Lower lobe of right lung (tissue), 2 donors: ENCODE measurements at places on chromosomes 2 and 18. TPM values are rescaled to one million over a fixed set of nuclear protein-coding genes. Genes with fewer than 3 reads are reported as not detected.

- no peak for DNase-seq
These were observed 117.5 kb upstream of the GAREM1 start for GRCh38 chr18:32588191-32588590.

- peak; percentile 26 for DNase-seq
These were observed 58.0 kb upstream of the SMAD7 start for GRCh38 chr18:49008716-49009115.

- DNase-seq, result no peak
These were observed 23.4 kb downstream of the LYPD1 start for GRCh38 chr2:132646540-132647108.

DNA sequence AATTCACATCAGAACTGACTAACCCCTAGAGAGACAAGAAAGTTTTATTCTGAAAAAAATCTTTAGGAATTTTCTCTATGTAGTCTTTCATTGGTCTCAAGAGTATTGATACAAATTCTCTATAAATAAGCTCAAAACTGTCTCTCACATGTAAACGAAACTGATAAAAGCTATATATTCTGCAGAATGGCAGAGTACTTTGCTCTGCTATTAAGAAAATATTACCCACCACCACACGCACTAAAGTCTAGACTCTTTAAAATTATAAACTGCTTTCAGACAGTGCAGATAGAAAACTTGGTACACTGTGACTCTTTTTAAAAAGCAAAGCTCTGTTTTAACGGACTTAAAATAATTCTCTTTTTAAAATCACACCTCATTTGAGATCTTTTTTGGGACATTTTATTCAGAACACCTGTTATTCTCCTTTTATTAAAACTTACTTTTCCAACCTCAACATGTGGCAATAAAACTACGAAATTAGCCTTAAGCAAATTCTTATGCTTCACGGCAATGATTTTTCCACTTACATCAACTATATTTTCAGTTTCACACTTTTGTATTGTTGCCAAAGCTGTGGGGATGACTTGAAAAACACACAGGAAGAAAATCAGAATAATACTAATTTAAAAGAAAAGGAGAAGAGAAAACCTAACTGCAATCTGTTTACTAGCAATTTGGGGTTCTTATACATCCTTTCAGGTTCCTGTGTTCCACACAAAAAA, 58.0 kb downstream of the CCDC88A start:
- DNase-seq, result no peak

DNA sequence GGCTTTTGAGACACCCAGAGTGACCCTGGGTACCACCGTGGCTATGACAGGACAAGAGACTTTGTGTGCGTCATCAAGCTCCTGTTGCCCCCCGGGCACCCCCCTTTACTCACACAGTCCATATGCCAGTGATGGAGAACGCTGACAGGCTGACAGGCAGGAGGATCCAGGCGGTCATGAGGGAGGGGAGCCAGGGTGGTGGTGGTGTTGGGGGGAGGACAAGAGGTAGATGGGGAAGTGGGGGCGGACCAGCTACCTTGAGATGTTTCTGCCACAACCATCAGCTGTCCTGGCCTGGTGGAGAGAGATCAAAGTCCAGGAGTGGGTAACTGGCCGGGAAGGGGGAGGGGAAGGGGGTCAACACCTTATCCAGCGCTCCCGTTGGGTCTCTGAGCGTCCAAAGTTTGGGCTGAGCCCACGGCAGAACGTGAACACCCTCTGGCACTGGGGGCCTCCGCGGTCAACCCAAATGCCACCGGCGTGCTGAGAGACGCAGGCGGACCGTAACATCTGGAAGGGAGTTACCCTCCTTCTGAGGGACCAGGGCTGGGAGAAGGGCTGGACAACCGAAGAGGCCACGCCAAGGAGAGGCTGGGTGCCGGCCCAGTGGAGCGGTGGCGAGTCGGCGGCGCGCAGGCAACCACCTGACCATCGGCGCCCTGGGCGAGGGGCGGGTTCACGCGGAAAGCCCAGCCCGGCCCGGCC, 575 bp downstream of the TMEM150A start:
- DNase-seq, result peak; percentile 83

- DNase-seq, result no peak
These were observed 12.4 kb downstream of the NMI start for GRCh38 chr2:151277067-151277466.

DNA sequence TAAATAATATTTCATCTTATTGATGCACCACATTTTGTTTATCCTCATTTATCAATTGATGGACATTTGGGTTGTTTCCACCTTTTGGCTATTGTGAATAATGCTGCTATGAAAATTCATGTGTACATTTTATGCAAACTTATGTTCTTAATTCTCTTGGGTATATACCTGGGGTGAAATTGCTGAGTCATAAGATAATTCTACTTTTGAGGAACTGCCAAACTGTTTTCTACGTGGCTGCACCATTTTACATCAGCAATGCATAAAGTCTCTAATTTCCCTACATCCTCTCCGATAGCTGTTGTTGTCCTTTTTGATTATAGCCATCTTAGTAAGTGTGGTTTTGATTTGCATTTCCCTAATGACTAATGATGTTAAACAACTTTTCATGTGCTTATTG, 116.5 kb upstream of the DLX2 start:
- no peak for DNase-seq

- no peak for DNase-seq
These were observed 24.5 kb downstream of the MFSD6 start for GRCh38 chr2:190432567-190433231.

- no peak for DNase-seq
These were observed 36.6 kb downstream of the CASP10 start for GRCh38 chr2:201219328-201220096.

DNA sequence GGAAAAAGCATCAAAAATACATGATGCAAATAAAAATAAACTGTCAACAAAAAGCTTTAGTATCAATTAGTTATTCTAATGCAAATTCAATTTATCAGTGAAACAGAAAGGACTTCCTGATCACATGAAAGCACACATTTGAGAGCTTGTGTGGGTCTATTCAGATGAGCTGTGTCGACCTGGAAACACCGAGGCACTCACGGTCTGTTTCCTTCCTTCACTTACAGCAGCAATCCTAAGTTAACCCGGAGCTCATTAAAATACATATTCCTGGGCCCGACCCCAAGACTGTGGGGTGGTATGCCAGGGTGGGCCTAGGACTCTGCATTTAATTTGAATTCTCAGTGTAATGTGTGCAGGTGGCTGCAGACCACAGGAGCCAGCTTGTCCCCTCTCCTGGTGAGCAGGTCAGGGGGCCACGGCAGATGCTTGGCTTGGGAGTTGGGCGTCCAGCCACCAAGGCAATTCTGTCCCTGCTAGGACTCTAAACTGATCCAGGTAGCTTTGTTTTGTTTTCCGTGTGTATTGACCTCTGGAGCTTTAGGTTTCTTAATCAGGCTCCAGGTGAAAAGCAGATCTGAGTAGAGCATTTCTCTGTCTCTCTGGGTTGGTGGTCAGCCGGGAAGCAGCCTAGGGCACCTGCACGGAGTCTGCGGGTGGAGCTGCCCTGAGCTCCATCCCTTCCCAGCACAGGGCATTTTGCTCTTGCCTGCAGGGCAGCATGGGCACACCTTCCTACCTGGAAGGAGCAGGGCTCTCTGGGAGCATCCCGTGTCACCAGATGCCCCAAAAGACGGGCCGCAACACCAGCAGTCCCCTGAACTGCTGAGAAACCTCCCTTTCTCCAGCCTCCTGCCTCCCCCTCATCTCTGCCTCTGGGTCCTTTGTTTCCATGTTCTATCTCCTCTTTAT, 9.0 kb downstream of the MBP start:
- no peak for DNase-seq

- no peak for DNase-seq
These were observed 13.7 kb downstream of the ANKRD44 start for GRCh38 chr2:197296835-197297234.

DNA sequence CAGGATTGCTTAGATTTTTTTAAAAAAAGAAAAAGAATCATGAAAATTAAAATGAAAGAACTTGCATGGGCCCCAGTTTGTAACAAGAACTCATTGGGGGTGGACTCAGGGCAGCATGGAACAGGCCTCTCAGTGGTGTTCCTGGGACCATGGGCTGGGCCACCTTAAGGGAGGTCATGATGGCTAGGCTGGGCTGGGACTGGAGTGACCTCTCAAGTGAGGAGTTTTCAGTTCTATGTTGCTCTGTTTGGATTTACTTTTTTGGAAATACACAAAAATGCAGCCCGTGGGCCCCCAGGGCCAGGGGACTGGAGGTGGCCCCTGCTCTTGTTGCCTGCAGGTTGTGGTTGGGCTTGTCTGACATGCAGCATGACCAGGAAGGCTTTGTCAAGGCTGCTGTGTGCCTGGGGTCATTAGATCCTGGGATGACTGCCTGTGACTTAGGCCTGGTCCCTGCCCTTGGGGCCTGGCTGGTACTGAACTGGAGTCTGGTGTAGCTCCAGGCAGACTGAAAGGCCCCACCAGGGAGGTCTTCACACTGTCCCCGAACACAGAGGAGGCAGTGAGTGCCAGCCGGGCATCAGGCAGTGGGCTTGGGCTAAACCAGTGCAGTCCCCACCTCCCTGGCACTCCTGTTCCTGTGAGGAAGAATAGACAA, 115.6 kb downstream of the GLI2 start:
- DNase-seq, result peak; percentile 37

GRCh38 chr2:236679884-236680860, 110.5 kb downstream of the ACKR3 start:
- DNase-seq, result no peak

DNA sequence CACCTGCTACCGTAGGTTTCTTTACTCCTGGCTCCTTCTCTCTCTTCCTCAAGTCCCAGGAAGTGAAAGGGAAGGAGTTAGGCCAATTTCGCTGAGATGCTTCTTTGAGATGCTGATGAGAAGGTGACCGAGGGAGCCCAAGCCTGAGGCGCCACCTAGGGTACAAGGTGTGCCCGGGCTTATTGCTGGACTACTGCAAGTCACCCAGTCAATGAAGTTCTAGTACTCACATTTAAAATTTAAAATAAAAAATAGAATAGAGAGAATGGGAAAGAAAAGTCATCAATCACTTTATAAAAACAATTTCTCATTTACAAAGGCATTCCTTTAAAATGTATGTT, 45.3 kb downstream of the ACAA2 start:
- no peak for DNase-seq

DNA sequence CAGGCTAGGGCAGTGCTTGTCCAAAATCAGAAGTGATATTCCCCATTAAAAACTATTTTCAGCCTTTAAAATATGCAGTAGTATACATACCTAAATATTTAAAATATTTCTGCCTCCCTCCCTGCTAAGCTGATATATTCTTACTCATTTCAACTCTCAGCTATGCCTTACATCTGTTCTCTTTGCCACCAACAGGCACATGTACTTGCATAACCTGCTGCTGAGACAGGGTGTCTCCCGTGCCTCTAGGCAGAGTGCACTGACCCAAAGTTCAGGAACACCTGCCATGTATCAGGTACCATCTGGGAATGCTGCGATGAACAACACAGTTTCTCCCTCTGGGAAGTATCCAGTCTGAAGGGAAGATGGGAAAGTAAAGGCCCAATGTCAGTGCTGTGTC, 91.7 kb downstream of the STK39 start:
- no peak for DNase-seq

DNA sequence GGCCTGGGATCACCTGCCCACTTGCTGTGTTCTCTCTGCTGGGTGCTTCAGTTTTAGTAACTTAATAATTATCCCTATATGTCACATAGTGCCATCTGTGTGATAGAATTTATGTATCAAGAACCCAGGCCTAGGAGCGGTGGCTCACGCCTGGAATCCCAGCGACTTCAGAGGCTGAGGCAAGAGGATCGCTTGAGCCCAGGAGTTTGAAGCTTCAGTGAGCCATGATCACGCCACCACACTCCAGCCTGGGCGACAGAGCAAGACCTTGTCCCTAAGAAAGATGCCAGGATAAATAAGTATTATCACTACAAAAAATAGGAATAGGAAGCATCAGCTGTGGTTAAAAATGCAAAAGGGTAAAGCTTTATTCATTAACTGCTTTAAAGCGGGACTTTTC, 240.8 kb downstream of the FAM210A start:
- DNase-seq, result no peak

DNA sequence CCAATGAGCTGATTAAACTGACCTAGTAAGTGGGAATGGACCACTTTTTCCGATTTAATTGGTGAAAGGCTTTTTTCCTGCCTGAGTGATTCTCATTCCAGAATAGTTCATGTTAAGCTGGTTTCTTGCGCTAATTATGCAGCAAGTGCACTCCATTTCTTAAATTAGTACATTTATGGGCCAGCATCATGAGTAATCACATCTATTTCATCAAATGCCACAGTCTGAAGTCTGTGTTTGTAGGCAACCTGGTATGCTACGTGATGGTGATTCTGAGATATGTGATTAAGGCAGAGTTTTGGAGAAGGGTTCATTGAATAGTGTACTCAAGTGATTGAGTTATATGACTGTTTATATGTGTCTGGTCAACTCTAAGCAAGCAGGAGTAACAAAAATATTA, 128.0 kb upstream of the BOD1L2 start:
- DNase-seq, result no peak

DNA sequence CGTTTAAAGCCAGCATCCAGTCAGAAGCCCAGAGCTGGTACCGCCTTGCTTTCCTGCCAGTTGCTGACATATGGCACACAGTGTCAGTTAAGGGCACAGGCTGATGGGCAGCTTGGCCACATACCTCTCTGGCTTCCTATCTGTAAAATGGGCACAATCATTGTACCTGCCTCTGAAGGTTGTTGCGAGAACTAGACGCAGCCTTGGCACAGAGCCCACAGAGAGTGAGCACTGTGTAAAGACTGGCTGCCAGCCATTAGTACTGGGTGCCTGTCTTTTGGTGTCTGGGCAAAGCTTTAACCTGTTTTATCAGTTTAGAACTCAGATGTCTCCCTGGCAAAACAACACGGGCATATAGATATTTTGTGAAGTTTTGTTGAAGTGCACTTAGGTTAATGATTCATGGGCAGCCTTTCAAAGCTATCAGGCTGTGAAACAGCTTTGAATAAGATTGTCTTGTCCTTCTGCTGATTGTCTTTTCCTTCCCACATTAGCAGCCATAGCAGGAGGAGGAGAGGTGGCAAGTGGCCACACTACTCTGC, 269.5 kb downstream of the NEDD4L start:
- DNase-seq, result peak; percentile 71

DNA sequence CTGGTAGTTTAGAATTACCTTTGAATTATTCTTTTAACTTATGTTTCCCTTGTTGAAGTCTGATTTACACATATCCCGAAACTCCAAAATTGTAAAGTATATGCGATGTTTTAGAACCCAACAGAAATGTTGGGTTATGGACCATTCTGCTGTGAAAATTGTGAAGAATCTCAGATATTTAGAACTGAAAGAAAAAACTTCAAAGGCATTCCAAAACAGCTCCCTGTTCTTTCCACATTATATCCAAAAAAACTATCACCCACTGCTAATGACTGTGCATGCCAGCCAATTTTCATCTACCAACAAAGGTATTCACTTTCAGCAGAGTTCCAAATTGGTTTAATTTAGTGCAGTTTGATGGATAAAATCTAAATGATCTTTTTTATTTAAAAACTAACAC, 21.5 kb upstream of the PDE1A start:
- no peak for DNase-seq

- DNase-seq, result no peak
These were observed 208.4 kb upstream of the ZNF521 start for GRCh38 chr18:25560369-25560768.

GRCh38 chr2:235024931-235025773, 73.3 kb downstream of the SH3BP4 start:
- DNase-seq, result no peak

The CNGA3 gene
- 0.18 TPM for total RNA-seq

The RAX gene
- not detected for total RNA-seq

The TCF23 gene
- total RNA-seq, result 1.2 TPM

The DCDC2C gene
- not detected for total RNA-seq

The MYO7B gene
- 5.2 TPM for total RNA-seq

The PID1 gene
- total RNA-seq, result 48.0 TPM

The ASPRV1 gene
- 1.9 TPM for total RNA-seq
